ENCODE measurements at places on chromosomes 6 and 20. TPM values are rescaled to one million over a fixed set of nuclear protein-coding genes. Genes with fewer than 3 reads are reported as not detected.

DNA sequence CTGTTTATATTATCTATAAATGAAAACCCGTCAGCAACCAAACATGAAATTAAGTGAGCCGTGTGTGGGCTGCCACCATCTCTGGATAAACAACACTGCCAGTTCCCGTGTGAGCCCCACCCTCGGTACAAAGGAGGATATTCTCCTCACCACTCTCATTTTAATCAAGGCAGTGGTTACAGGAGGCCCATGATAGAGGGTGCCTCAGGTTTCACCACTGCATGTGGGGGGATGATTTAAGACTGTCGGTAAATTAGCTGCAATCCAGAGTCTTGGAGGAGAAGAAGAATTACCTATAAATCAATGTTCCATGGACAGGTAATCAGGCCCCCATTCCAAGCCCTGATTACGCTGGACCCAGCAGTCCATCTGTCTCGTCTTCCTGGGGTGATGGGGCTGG is 361.6 kb upstream of the SULF2 start:
- H3K27ac ChIP-seq: no peak overlapping the region
- H3K36me3 ChIP-seq: no peaks in the 10 kb centered on the region
- H3K4me1 ChIP-seq: no peaks in the 10 kb centered on the region

DNA sequence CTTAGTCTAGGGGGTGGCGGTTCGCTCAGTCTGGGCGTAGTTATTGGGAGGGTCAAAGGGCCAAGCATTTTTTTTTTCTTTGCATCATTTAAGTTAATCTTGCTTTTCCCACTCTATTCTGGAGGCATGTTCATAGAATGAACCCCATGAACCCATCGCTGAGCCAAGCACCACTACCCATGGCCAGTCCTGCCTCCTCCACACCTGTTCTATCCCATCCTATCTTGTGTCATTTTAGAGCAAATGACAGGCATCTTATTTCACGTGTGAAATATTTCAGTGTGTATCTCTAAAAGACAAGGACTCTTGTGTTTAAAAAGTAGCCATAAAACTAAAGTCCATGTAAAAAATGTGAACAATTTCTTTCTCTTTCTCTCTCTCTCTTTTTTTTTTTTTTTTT is 13.9 kb downstream of the SRC start:
- no peaks in the 10 kb centered on the region for H3K27me3 ChIP-seq
- DNase-seq: no peak
- no peaks in the 10 kb centered on the region for H3K36me3 ChIP-seq
- H3K4me3 ChIP-seq: no peak overlapping the region
- H3K4me1 ChIP-seq: peaks cover 15% of the 10 kb centered on the region
- H3K27ac ChIP-seq: peak overlapping the region; percentile 78

The HCRTR2 gene
- not detected for total RNA-seq

The CPXM1 gene
- total RNA-seq: 45.4 TPM

DNA sequence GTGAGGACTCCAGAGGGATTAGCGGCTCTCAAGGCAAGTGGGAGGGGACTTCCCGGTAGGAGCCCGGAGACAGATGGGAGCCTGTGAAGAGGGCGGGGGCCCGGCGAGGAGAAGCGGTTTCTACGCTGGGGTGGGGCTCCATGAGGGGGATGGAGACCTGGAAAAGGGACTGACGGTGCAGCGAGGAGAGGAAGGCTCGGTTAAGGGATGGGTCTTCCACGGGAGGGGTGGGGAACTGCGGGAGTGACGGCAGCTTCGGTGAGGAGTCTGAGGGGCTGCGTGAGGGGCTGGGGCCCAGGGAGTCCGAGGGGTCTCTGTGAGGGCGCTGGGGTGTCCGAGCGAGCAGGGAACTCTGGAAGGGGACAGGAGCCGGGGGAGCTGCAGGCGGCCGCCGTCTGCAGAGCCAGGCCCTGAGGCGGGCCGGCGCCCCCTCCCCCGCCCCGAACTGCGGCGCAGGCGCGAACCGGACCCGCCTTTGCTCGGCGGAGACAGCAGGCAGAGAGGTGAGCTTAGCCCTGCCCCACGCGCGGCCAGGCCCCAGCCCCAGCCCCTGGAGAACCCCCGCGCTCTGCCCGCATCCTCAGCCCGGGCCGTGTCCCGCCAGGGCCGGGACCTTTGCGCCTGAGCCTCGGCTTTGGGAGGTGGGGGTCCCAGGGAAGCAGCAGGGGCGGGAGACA is at the start of gene NRSN2:
NRSN2 (plus strand) TSS at position 472 of the 677 bp plus-strand sequence. CDS start 2,533 bp downstream, outside the sequence.
- H3K36me3 ChIP-seq: no peaks in the 10 kb centered on the region
- no peaks in the 10 kb centered on the region for H3K4me1 ChIP-seq
- DNase-seq: no peak
- H3K4me3 ChIP-seq: peak within 1 kb of the TSS; percentile 74
- peak within 1 kb of the TSS; percentile 98 for H3K27ac ChIP-seq
- H3K27me3 ChIP-seq: no peaks in the 10 kb centered on the region

- no peak overlapping the region for H3K4me3 ChIP-seq
- H3K36me3 ChIP-seq: no peaks in the 10 kb centered on the region
- peaks cover 63% of the 10 kb centered on the region for H3K27me3 ChIP-seq
Observed at GRCh38 chr20:63411898-63412631, 50.9 kb upstream of the CHRNA4 start.

GRCh38 chr6:82111114-82111513 is 136.4 kb downstream of the IBTK start:
- DNase-seq: no peak
- no peak overlapping the region for H3K4me3 ChIP-seq
- H3K4me1 ChIP-seq: no peaks in the 10 kb centered on the region
- no peaks in the 10 kb centered on the region for H3K36me3 ChIP-seq

GRCh38 chr6:142824426-142824825 is 120.5 kb downstream of the HIVEP2 start:
- no peaks in the 10 kb centered on the region for H3K27me3 ChIP-seq
- H3K4me1 ChIP-seq: no peaks in the 10 kb centered on the region
- no peak for DNase-seq
- H3K4me3 ChIP-seq: no peak overlapping the region
- no peak overlapping the region for H3K27ac ChIP-seq

DNA sequence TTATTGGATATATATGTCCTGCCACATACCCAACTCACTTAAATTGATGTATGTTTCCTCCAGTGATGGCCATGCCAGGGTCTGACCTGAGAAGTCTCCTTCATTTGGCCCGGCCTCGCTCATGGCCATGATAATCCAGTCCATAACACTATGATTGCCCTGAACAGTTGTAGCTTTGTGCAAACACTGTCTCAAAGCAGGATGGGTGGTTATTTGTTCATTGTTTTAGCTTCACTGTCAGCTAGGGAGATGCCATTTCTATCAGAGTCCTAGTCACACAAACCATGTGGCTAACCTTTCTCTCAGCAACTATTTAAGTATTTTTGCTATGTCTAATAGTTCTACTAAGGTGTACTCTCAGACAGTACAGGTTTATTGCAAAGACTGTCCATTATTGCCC is 47.6 kb upstream of the ZNF337 start:
- H3K4me3 ChIP-seq: no peak overlapping the region
- H3K27me3 ChIP-seq: no peaks in the 10 kb centered on the region
- no peaks in the 10 kb centered on the region for H3K4me1 ChIP-seq
- DNase-seq: no peak
- no peaks in the 10 kb centered on the region for H3K36me3 ChIP-seq
- H3K27ac ChIP-seq: no peak overlapping the region

DNA sequence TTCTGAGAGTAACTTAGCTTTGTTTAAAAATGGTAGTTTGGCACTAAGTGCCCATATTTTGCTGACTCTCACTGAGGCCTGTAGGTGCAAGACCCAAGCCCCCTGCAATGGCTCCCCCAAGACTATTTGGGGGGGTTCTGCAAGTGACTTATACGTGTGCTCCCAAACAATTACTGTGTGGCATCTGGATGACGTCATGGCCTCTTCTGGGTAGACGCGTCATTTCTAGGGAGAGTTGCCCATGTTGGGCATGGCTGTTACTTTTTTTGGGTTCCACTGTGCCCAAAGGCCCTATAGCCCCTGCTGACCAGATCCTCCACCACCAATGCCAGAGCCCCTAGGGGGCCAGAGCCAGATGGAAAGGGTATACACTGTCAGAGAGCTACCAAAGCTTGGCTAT is 110.3 kb upstream of the MYLIP start:
- H3K4me3 ChIP-seq: no peak overlapping the region
- H3K27me3 ChIP-seq: no peaks in the 10 kb centered on the region
- DNase-seq: no peak
- no peaks in the 10 kb centered on the region for H3K4me1 ChIP-seq
- no peak overlapping the region for H3K27ac ChIP-seq
- H3K36me3 ChIP-seq: no peaks in the 10 kb centered on the region

The FAXC gene
- 14.2 TPM for total RNA-seq

The GABRR2 gene
- total RNA-seq: 2.3 TPM

DNA sequence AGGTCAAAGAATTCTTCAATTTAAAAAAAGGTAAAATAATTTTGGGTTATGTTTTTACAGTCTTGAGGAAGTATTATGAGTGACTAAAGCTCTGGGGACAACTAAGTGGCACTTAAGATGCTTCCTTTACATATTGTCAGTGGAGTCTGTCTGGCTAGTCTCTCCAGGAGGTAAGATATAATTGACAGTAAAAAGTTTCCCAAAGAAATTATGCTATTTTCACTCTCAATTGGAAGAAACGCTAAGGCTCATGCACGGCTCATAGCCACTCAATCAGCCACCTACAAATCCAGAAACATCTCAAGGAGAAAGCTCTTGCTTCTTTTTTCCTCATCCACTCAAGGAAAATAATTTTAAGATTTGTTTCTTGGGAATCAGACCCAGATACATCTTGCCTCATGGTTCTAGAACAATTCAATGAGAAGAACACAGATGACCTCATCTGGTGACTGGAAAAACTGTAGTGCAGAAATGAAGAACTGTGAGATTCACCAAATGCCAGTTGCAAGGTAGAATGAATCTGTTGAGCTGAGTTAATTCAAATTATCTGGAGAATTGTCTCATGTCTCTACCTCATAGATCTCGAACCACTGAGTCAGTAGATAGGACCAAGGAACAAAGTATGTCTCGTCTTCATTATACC is 252.9 kb downstream of the TPBG start:
- H3K4me1 ChIP-seq: no peaks in the 10 kb centered on the region
- DNase-seq: no peak
- no peak overlapping the region for H3K27ac ChIP-seq
- no peaks in the 10 kb centered on the region for H3K36me3 ChIP-seq
- H3K4me3 ChIP-seq: no peak overlapping the region
- no peaks in the 10 kb centered on the region for H3K27me3 ChIP-seq

DNA sequence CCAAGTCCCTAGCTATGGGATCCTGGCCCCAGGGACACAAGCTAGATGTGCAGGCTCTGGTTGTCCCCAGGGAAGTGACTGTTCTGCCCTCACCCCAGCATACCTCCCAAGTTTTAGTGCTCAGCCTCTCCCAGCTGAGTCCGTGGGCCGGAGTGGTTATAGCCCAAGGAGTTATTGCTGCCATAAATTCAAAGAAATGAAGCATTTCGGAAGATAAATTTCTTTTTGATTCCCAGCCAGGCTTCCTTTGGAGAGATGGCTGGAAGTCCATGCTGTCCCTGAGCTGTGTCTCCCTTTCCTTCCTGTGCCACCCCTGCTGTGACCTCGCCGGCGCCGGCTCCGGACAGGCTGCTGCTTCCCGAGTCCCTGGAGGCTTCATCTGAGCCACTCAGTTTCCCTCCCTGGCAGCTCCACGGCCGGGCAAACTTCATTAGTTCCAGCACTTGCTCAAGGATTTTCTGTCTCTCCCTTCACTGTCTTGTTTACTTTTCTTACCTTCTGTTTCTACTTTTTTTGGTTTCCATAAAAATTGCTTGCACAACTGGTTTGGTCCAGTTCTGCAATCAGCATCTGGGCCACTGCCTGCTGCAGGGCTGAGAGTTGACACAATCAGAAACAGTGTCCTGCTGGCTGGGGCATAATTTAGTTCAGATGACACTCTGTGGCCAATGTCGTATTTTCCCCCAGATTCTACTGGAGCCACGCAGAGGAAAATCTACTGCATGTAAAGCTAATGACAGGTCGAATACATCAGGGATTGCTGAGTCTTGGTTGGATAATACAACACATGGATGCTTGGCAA is 225.5 kb downstream of the SYNDIG1 start:
- H3K4me1 ChIP-seq: no peaks in the 10 kb centered on the region
- H3K36me3 ChIP-seq: no peaks in the 10 kb centered on the region
- H3K27me3 ChIP-seq: no peaks in the 10 kb centered on the region
- H3K4me3 ChIP-seq: no peak overlapping the region

DNA sequence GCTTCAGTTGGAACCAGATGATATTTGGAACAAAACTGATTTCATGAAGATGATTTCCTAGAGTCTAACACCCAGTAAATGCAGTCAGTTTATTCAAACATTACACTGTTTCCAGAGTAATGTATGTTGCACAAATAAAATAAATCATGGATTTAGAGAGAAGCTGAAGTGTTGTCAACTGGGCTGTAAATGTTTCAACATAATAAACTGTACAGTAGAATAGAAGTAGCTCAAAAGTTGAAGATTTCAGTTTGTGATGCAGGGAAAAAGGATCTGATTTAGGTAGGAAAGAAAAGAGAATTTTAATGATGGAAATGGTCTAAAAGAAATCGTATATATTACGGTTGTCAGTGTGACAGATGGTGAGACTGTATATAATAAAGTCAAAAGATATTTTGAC is 985.2 kb downstream of the EYS start:
- H3K27ac ChIP-seq: no peak overlapping the region
- no peak overlapping the region for H3K4me3 ChIP-seq
- H3K36me3 ChIP-seq: no peaks in the 10 kb centered on the region
- H3K27me3 ChIP-seq: no peaks in the 10 kb centered on the region
- H3K4me1 ChIP-seq: no peaks in the 10 kb centered on the region

The PKIB gene
- 22.3 TPM for total RNA-seq

The GPR6 gene
- total RNA-seq: not detected

DNA sequence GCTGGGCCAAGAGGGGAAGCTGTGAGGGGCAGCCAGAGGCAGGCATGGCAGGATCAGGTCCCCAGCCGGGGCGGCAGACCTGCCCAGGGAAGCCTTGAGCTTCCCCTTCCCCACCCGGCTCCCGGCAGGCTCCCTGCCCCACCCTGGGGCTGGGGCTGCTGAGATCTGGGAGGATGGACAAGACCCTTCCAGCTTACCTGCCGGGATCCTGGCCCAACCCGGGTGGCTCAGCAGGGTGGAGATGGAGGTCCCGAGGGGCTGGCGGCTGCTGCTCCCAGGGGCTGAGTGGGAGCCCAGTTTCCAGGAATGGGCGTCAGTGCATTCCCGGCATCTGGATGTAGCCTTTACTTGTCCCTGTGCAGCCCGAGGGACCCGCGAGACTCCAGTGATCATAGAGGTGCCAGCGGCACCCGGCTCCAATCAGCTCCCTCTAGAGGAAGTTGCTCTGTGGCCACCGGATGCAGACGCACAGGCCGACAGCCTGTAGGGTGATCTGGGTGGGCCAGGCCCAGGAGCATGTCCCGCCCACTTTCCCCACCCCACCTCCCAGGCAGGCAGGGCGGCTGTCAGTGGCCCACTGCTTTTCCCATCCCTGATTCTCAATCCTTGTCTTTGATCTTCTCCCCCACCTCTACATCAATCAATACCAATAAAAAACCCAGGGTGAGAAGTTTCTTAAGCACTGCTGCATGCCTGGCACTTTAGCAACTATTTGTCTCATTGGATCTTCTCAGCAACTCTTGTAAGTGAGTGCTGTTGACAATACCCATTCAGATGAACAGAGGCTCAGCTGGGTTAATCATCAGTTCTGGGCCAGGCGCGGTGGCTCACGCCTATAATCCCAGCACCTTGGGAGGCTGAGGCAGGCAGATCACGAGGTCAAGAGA is at the start of gene BAK1:
BAK1 (minus strand) TSS at position 449 of the 887 bp plus-strand sequence. CDS start 2,672 bp downstream, outside the sequence.
- no peaks in the 10 kb centered on the region for H3K36me3 ChIP-seq
- H3K4me1 ChIP-seq: peaks cover 3% of the 10 kb centered on the region
- peak; percentile 83 for DNase-seq
- peak within 1 kb of the TSS; percentile 88 for H3K27ac ChIP-seq
- no peaks in the 10 kb centered on the region for H3K27me3 ChIP-seq
- peak within 1 kb of the TSS; percentile 76 for H3K4me3 ChIP-seq

- no peak for DNase-seq
- no peaks in the 10 kb centered on the region for H3K27me3 ChIP-seq
- H3K27ac ChIP-seq: no peak overlapping the region
- no peak overlapping the region for H3K4me3 ChIP-seq
- H3K36me3 ChIP-seq: no peaks in the 10 kb centered on the region
Observed at GRCh38 chr20:41854765-41855164, 236.6 kb upstream of the CHD6 start.

The SLC17A1 gene
- total RNA-seq: not detected
